ENCODE measurements at places on chromosomes 4 and X.

GRCh38 chr4:165588534-165589315, 209.9 kb downstream of the CPE start:
- DNase-seq: no peak

GRCh38 chrX:14694611-14695010, 165.3 kb downstream of the GLRA2 start:
- no peak for DNase-seq

GRCh38 chr4:185171373-185172071, 28.5 kb downstream of the SLC25A4 start:
- no peak for DNase-seq

DNA sequence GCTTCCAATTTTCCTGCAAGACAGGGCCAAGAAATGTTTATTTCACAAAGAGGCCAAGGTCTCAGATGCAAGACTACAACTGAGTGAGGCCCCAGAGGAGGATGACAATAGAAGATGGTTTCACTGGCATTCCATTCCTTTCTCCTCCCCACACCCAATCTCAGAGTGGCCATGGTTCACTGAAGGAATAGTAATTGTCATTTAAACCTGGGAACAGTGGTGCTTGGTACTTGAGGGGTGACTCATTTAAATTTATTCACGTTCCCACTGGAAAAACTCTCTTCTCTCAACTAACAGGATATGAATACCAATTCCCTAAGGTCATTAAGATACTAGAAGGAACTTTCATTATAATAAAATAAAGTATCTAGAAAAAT, 35.3 kb upstream of the CXCL8 start:
- no peak for DNase-seq

DNA sequence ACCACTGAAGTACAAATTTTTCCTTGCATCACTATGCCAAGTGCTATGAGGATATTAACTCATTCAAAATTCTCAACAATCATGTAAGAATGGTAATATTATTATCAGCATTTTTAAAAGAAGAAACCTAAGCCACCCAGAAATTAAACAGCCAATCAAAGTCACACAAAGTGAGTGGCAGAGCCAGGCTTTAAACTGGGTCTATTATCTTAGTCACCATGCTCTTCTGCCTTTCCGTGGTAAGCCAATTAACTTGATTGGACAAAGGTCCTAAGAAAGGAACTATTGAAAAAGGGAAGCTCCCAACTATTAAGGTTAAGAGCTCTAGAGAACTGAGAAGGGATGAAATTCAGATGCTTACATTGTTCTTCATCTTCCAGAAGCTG, 111.5 kb downstream of the ASB9 start:
- no peak for DNase-seq

DNA sequence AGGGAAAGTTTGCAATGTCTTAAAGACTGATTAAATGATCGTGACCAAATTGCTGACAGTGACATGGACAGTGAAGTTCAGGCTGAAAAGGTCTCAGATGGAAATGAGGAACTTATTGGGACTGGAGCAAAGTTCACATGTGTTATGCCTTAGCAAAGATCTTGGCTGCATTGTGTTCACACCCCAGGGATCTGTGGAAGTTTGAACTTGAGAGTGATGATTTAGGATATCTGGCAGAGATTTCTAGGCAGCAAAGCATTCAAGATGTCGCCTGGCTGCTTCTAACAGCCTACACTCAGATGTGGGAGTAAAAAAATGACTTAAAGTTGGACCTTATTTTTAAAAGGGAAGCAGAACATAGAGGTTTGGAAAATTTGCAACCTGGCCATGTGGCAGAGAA, 21.4 kb downstream of the SCARB2 start:
- no peak for DNase-seq

DNA sequence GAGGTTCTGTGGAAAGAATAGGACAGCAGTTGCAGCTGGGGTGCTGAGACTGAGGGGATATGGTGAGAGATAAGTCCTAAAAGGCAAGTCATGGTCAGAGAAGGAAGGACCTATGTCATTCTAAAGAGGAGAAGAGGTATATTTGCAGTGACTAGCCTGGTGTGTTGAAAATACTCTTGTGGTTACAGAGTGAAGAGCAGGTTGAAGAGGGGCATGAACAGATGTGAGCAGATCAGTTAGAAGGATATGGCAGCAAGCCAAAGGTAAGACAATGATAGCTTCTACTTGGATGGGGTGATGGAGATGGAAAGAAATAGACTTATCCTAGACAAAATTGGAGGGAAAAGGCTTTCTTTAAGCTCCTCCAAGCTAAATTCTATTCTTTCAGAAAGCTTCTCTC, 469.8 kb upstream of the CPEB2 start:
- DNase-seq: no peak

- DNase-seq: no peak
Observed at GRCh38 chr4:22237155-22237751, 278.6 kb downstream of the ADGRA3 start.

GRCh38 chrX:153728095-153728494, 3.4 kb downstream of the ABCD1 start:
- DNase-seq: no peak

DNA sequence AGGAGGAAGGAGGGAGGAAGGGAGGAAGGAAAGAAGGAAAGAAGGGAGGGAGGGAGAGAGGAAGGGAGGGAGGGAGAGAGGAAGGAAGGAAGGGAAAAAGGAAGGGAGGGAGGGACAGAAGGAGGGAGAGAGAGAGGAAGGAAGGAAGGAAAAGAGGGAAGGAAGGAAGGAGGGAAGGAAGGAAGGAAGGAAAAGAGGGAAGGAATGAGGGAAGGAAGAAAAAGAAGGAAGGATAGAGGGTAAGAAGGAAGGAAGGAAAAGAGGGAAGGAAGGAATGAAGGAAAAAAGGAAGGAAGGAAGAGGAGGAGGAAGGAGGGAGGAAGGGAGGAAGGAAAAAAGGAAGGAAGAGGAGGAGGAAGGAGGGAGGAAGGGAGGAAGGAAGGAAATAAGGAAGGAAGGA, 796.8 kb downstream of the ARAP2 start:
- DNase-seq: no peak

DNA sequence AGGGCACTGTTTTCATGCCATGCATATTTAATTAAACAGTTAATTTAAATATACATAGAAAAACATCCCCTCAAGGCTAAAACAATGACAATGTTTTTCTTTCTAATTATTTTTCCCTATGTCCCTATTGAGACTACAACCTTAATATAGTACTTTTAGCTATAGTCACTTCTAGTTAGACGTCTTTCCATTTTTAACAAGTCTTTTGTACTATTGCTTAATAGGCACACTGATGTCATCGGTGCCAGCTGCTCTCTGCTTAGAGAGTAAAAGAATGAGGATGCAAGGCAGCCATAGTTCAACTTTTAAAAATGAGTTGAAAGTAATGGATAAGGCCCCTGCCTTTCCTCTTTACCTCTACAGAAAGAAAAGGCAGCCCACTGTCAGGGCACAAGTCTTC, 191.1 kb downstream of the KCTD8 start:
- no peak for DNase-seq

DNA sequence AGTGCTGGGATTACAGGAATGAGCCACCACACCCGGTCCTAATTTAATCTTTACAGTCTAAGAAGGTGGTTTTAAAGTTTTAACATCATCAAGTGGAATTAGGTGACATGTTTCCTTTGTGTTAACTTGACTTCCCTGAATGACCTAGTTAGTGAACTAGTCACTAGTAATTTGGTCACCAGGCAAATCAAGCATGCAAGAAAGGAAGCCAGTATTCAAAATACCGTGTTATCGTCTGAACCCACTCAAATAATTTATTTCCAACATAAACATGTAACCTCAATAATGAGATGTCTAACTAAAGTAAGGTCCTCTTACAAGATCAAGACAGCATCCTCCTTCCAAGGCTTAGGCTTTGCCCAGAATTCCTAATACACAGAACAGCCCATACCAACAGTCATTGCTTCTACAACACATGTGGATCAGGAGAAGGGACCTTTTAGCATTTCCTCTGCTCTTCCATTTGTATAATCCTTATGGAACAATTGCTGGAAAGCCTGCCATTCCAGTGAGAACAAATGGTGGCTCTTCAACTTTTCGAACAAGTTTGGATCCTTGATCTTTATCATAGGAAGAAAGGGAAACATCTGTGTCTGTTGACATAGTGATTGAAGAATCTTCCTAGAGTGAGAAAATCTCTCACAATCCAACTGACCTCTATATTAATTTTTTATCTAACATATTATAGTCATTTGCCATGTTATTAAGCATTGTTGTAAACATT, 97.2 kb downstream of the ANXA3 start:
- DNase-seq: no peak

DNA sequence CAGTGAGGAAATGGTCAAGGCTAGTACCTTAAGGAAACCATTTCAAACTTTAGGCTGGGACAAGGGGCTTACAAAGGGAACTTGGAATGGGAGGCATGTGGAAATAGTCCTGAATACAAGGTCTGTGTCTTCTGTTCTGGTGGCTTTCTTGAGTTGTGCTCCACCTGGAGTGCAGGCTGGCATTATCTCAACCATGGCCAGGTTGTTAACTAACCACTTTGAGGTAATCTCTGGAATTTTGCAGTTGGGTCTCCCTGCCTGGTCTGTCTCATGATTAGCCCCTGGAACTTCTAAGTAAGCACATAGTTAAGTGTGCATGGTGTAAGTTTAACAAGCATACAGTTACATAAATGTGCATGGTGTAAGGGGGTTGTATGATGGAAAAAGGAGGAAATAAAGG, 77.5 kb downstream of the PCDH18 start:
- no peak for DNase-seq

DNA sequence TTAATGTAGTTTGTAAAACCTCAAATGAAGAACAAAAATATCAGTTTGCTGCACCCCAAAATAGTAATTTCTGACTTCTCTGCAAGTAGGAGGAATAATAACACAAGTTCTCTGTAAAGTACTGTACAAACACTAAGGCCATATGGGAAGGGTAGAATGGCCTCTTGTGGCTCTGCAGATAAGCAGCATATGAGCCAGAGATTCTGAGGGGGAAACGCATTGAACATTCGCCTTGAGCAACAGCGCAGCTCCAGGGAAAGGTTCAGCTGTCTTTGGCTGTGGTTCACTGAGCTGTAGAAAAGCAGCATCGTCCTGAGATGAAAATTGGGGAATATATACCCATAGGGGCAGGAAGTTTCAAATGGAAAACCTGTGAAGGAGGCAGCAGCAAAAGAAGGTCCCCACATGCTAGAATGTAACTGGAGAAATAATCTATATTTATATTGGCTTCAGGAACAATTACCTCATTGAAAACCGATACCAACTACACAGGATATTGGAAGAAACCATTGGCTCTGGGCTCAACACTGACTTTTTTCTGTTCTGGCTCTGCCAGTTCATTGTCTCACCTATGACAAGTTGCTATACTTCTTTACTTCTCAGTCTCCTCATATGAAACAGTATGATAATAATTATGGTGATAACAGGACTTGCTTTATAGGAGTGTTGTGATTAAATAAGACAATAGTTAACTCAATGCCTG, 357.6 kb upstream of the CPEB2 start:
- no peak for DNase-seq

GRCh38 chrX:79623098-79623762, 256.1 kb upstream of the ITM2A start:
- DNase-seq: no peak

DNA sequence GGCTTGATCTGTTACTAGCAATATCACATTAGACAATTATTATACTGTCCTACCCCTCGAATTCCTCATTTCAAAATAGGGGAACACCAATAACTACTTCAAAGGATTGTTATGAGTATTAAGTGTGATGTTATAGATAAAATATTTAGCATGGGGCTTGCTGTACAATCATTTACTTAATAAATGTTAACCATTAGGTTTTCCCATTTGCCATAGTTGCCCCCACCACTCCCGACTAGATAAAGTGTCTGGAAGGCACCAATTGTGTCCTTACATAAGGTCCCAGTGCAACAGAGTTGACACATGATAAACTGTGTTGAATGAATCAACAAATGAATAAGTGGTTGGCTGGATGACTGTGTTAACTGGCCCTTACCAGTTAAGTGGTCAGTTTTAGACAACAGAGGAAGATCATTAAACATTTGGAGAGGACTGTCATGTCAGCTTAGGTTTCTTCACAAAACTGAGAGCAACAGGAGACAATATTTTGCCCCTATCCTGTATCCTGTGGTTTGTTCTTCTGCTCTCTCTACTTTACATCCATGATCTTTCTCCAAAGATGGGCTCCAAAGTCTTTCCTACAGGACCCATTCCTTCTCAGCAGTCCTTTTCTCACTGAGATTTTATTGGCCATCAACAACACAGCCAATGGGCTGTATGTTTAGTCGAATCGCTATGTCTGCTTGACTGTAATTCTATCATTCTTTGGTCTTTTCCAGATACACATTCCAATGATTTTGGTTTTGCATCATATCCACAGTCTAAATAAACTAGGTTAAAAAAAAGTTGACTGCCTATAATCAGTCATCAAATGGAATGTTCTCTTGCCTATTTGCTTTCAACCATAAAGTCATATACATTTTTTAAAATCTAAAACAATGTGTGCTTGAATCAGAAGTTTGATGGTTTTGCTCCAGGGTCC, 74.4 kb downstream of the RNF150 start:
- DNase-seq: no peak

DNA sequence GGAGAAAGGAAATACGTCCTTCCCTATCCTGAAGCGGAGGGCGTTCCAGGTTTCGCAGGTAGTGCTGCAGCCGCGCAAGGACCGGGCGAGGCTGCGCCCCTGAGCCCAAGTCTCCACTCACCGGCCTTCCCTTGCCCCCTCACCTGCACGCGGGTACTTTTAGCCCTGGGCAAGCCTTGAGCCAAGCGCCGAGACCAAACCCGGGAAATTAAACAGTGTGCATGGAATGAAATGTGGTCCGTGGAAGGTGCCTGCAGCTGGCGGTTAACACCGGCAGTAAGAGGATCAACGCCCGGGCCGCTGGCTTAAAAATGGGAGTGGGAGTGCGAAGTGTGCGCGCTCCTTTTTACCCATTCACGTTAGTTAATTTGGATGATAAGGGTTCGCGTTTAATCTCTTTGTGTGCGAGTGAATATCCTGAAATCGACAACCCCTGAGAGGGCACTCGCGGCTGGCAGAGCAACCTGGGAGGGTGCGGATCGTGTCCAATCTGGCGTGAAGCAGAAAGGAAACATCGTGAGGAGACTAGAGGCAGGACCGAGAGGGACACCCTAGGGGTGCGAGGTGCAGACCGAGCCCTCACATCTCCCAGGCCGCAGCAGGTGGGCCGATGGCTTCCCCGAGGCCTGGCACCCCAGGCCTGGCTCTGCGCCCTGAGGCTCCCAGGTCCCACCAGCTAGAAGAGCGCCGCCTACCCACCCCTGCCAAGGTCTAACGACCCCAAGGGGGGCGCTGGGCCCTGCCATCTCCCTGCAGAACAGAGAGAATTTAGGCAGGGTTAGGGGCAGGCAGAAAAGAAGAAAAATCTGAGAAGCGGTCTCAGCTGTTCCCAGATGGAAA, 2.0 kb upstream of the HELT start:
- DNase-seq: no peak

DNA sequence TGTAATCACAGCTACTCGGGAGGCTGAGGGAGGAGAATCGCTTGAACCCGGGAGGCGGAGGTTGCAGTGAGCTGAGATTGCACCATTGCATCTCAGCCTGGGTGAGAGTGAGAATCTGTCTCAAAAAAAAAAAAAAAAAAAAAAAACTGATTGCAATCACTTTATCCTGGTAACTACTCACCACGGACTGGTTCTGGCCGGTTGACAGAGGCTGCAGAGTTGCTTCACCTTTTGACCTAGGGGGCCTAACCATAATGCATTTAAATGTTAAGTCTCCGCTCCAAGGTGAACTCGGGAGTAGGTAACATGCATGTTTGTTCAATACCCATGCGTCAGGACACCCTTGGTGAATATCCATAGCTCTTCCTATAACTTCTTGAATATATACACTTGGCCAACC, 1.8 kb downstream of the PPP2R3B start:
- DNase-seq: no peak
